ENCODE measurements at places on chromosomes 16 and 17.

DNA sequence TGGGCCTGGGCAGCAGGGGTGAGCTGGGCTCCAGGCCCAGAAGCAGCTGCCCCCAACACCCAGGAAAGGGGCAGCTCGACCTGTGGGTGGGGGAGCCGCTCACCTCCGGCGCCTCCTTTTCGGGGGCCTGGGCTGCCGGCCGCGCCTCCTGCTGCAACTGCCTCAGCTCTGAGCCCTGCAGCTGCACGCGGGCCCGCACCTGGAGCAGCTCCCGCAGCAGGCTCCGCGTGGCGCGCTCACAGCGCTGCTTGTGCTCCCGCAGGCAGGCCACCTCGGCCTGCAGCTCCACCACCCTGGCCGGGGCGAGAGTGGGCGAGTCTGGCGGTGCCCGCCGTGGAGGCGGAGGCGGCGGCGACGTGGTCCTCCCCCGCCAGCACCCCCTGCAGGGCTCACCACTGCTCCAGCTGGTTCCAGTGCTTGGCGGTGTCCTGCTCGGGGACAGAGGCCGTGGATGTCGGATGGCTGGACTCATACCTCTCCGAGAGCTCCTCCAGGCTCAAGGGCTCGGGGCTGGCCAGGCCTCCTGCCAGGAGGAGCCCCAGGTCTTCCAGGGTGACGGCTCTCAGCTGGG is 868 bp downstream of the CCDC154 start:
- DNase-seq: no peak

DNA sequence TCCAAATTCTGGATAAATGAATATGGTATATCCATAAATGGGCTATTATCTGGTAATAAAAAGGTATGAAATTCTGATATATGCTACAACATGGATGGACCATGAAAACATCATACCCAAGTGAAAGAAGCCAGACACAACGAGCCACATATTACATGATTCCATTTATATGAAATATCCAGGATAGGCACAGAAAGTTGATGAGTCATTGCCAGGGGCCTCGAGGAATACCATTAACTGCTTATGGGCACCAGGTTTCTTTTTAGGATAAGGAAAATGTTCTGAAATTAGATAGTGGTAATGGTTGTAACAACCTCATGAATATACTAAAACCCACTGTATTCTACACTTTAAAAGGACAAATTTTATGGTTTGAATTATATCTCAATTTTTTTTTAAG is 123.2 kb downstream of the PITPNC1 start:
- no peak for DNase-seq

DNA sequence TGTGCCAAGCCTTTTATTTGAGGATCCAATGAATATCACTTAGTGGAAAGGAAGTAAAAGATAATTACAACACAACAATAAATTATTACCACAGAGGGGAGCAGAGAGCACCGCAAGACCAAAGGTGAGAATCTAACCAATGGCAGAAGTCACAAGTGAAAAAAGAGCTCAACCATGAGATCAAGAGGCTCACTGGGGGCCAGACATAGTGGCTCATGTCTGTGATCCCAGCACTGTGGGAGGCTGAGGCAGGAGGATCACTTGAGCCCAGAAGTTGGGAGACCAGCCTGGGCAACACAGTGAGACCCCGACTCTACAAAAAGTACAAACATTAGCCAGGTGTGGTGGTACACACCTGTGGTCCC is 17.7 kb downstream of the ANKRD11 start:
- DNase-seq: no peak

DNA sequence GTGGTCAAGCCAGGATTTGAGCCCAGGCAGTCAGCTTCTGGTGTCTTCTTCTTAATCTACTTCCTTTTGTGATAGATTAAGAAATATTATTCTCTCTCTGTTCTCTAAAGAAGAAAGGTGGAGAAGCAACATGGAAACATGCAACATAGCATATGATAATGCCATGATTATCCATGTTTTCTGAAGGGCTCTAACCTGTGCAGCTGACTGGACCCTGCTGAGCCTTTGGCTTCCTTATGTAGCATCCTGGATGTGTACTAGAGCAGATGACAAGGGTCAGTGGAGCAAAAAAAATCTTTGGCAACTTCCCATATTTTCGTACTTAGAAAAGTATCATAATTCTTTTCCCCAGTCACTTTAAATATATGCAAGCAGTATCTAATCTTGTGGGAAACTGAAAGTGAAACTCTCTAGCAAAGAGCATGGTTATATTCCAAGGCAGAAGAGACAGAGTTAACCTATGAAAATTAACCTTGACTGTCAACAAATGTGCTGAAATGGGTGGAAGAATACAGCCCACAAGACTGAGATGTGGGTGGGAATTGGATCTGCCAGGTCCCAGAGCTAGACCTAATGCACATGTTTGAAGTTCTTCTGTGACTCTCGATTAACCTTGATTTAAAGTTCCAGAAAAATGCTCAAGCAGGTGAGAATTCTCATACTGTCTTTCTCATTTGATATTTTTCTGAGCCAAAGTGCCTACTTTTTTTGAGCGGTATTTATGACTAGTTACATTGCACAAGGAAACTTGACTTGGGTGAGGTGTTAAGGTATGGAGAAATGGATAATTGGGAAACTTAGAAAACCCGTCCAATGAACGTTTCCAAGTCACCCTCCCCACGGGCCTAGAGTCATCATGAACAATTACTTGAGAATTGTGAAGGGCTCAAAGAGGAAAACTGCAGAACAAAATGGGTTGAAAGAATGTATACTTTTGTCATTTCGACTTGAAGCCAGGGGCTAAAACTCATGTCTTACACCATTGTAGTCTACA is 248.6 kb downstream of the FTO start:
- no peak for DNase-seq

DNA sequence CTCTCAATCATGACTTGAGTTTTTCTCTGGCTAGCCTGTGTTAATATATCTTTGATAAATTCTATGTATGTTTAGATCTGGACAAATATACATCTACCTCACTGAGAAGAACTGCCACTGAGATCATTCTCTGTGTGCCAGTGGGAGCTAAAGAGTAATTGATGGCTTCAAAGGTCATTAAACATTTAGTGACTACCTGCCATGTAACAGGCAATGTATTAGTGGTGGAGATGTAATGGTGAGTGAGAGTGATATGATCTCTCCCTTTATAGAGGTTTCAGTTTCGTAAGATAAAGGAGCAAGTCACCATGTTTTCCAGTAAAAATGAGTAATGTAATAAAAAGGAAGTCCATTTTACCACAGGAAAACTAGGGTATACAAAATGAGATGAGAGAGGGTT is 235.8 kb upstream of the CDH8 start:
- DNase-seq: no peak

GRCh38 chr17:19812407-19812806 is 55.3 kb downstream of the ULK2 start:
- no peak for DNase-seq

GRCh38 chr17:45098081-45098868 is 34.0 kb downstream of the PLCD3 start:
- DNase-seq: no peak

DNA sequence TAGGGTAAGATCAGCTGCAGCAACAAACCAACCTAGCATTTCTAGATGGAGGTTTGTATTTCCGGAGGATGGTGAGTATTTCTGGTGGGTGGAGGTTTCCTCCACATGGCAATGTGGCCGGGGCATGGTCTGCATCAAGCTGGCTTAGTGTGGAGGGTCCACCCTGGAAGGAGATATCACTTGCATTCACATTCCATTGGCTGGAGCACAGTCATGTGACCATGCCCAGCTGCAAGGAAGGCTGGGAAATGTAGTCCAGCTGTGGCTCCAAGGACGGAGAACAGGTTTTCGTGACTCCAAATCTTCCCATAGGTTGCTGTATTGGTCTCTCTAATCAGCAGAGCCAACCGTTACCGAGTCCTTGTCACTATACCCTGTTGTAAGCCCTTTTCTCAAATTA is 68.7 kb downstream of the RAI1 start:
- DNase-seq: peak; percentile 57

- no peak for DNase-seq
Measured at GRCh38 chr17:45871718-45872117, 22.6 kb upstream of the MAPT start.

DNA sequence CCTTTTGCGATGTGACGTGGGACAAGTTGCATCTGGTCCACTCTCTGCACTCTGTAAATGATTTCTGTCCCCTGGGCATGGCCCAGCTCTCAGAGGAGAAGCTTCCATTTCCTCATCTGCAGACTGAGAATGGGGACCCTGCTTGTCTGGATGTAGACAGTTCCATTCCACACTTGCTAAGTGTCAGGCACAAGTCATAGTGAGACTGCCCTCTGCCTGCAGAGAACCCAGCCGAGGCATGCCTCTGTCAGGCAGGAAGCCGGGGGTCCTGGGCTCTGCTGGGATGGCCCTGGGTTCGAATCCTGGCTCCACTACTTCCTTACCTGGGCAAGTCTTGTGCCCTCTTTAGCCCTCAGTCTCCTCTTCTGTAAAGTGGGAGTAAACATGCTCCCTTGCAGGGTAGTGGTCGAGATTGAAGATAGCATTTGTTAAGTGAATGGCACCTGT is 4.1 kb downstream of the MAP2K3 start:
- DNase-seq: peak; percentile 67

- DNase-seq: no peak
Measured at GRCh38 chr17:58086953-58087352, 3.7 kb downstream of the DYNLL2 start.

GRCh38 chr17:82891911-82892310 is 52.1 kb upstream of the ZNF750 start:
- DNase-seq: no peak

DNA sequence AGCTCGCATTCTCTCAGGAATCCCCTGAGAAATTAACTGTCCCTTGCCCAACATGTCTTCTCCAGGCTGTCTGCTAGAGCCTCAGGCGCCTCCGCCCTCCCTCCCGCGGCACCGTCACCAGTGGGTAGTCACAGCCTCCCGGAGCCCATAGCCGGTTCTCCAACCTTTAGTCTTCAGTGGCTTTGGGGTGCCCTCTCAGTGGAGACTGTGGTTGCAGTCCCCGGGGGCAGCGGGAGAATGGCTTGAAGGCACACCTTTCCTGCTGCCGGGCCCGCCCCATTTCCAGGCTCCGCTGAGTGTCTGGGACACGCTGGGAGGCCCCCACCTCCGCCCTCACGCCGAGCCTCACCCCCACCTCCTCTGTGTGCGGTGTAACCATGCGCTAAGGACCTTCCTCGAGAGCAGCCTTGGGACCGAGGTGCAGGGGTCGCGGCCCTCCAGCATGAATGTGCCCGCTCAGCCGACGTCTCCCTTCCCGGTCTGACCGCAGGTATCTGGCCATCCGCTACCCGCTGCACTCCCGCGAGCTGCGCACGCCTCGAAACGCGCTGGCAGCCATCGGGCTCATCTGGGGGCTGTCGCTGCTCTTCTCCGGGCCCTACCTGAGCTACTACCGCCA is 1.7 kb downstream of the GALR2 start:
- no peak for DNase-seq

GRCh38 chr16:86242244-86243122 is 267.8 kb upstream of the FOXF1 start:
- no peak for DNase-seq

GRCh38 chr17:31733326-31733725 is 125.7 kb downstream of the COPRS start:
- DNase-seq: no peak

- DNase-seq: peak; percentile 62
Measured at GRCh38 chr17:36089888-36090836, at the start of gene CCL3. CCL3 (minus strand) TSS chr17:36090143; CDS start chr17:36090058, 85 bp downstream.

GRCh38 chr16:1530883-1531637 is 2.4 kb upstream of the TMEM204 start:
- DNase-seq: no peak

- DNase-seq: no peak
Measured at GRCh38 chr17:71232801-71233559, 887.8 kb upstream of the SOX9 start.

GRCh38 chr16:5557966-5558365 is 460.4 kb upstream of the EEF2KMT start:
- no peak for DNase-seq

GRCh38 chr17:38761612-38762011 is 9.1 kb downstream of the PSMB3 start:
- DNase-seq: peak; percentile 44

DNA sequence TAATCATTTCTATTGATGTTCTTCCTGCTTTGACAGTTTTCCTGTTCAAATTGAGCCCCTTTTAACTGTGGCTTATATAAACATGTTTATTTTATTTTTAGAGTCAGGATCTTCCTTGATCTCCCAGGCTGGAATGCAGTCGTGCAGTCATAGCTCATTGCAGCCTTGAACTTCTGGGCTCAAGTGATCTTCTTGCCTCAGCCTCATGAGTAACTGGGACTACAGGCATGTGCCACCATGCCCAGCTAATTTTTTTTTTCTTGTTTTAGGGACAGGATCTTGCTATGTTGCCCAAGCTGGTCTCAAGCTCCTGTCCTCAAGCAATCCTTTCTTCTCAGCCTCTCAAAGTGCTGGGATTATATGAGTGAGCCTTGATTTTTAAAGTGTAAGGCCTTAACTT is 14.7 kb downstream of the PHKB start:
- no peak for DNase-seq

GRCh38 chr17:78853926-78854394 is 13.3 kb upstream of the USP36 start:
- no peak for DNase-seq

- DNase-seq: no peak
Measured at GRCh38 chr16:79369796-79370195, 230.7 kb downstream of the MAF start.

GRCh38 chr17:13601322-13601775 is 380 bp downstream of the HS3ST3A1 start:
- DNase-seq: no peak

DNA sequence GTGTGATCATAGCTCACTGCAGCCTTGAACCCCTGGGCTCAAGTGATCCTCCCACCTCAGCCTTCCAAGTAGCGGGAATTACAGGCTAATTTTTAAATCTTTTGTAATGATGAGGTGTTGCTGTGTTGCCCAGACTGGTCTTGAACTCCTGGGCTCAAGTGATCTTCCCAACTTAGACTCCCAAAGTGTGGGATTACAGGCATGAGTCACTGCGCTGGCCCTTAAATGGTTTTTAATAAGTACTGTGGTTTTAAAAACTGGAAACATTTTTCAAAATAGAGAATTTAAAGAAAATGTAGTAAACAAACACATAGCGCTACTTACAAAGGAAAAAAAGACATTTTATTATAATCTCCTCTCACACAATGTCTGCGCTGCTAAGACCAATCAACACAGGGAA is 32.2 kb downstream of the MARCHF10 start:
- no peak for DNase-seq

Data from stimulated activated CD4-positive, alpha-beta T cell treated with anti-CD3 and anti-CD28 coated beads, Interleukin-1b, Interleukin-23, amount 100 ng/mL, for 48 hours (primary cell).